Substantia nigra (tissue), 51 donors: ENCODE measurements at places on chromosomes 7 and 10.
A peak's percentile ranks its signal among the peaks of the same experiment; 100 is the strongest.

DNA sequence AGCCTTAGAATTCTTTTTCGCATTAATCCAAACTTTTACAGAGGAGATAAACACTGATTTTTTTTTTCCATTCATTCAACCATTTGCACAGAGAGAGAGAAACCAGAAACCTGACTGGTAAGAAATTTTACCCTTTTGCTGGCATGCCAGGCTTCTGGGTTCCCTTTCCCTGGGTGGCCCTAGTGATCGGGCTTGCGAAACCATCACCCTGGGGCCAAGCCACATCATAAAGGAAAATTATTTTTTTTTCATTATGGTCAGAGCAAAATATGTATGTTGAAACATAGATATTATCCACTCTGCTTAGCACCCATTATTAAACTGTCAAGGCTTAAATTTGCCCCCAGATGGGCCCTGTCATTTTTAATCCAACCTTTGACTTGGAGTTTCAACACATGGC lies 55.4 kb upstream of the INHBA start:
- DNase-seq = no peak

DNA sequence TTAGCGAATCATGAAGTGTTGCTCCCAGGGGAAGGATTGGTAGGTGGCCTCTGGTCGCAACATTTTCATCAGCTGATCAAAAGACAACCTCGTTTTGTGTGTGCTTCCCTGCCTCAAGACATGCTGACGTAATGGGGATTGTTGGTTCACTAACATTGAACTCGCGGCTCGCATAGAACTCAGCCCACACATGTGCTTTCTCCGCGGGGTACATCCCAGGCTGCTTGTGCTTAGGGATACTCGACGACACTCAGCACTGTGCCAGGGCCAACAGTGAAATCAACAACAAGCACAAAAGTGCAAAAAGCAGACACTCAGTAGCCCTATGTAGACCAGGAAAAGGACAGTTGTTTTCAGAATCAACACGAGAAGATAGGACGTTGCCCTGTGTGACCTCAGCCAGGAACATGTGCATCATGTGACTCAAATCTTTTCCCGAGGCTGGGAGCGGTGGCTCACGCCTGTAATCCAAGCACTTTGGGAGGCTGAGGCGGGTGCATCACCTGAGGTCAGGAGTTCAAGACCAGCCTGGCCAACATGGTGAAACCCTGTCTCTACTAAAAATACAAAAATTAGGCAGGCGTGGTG lies 20.8 kb downstream of the WIPI2 start:
- no peak for DNase-seq

- DNase-seq = no peak
These were observed 101.7 kb upstream of the KLF6 start for GRCh38 chr10:3886641-3887251.

DNA sequence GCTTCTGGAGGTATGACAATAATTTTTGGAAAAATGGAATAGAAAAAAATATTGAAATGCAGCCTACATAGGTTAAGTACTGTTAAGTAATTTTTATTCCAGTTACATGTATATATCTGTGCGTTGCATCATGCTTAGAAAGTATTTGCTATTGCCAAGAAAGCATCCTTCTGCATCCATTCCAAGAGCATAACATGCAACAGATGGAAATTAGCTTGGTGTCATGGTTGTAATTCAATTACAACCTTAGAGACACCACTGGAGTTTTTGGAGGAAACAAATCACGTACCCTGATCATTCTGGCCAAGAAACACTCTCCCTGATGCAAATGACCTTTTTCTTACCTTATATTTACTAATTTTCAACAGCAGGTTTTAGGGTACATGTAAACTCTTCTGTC lies 1.7 kb downstream of the AKR1B1 start:
- DNase-seq = no peak

- DNase-seq = no peak
These were observed 2.0 kb downstream of the MUC12 start for GRCh38 chr7:100971111-100972001.

GRCh38 chr10:118027397-118027796 lies 19.3 kb downstream of the RAB11FIP2 start:
- DNase-seq = no peak

GRCh38 chr7:5395246-5395645 lies 28.4 kb downstream of the TNRC18 start:
- no peak for DNase-seq

DNA sequence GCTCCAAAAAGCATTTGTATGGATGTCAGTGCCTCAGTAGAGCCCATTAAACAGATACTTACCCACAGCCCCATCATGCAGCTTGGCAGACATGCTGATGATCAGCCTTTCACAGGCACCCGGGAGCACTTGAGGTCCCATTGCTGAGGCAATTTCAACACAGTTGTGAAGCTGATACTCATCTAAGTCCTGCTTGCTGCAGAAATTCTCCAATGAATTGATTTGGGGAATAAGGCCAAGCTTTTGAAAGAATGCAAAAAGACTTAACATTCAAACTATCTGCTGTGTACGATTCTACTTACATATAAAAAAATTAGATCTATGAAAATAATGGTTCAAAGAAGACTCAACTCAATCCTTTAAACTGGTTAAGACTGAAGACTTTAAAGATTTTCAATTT lies 60.5 kb downstream of the LAMB4 start:
- no peak for DNase-seq

GRCh38 chr10:107889105-107889504 lies 724.6 kb upstream of the SORCS1 start:
- DNase-seq = no peak

- DNase-seq = no peak
These were observed 565 bp downstream of the ATP5MK start for GRCh38 chr10:103395754-103396066.

- no peak for DNase-seq
These were observed 3.8 kb downstream of the CDK6 start for GRCh38 chr7:92832534-92833023.

- no peak for DNase-seq
These were observed 72.1 kb upstream of the SH2B2 start for GRCh38 chr7:102214477-102215072.

GRCh38 chr7:101538596-101539459 lies 90.3 kb downstream of the MYL10 start:
- no peak for DNase-seq

DNA sequence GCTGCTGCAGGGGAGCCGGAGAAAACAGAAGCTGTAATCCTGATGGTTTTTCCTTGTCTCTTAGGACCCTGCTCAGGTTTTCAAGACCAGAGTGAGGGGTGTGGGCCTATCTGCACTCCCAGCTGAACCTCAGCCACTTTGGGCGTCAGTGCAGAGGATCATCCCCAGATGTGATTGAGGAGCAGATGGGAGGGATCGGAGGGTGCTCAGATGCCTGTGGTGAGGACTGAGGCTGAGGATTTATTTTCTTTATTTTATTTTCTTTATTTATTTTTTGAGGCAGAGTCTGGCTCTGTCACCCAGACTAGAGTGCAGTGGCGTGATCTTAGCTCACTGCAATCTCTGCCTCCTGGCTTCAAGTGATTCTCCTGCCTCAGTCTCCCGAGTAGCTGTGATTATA lies 13.9 kb downstream of the COL26A1 start:
- DNase-seq = no peak

- no peak for DNase-seq
These were observed 73.3 kb downstream of the NRF1 start for GRCh38 chr7:129684777-129685176.

- no peak for DNase-seq
These were observed 122.5 kb upstream of the ANKRD1 start for GRCh38 chr10:91043173-91043910.

DNA sequence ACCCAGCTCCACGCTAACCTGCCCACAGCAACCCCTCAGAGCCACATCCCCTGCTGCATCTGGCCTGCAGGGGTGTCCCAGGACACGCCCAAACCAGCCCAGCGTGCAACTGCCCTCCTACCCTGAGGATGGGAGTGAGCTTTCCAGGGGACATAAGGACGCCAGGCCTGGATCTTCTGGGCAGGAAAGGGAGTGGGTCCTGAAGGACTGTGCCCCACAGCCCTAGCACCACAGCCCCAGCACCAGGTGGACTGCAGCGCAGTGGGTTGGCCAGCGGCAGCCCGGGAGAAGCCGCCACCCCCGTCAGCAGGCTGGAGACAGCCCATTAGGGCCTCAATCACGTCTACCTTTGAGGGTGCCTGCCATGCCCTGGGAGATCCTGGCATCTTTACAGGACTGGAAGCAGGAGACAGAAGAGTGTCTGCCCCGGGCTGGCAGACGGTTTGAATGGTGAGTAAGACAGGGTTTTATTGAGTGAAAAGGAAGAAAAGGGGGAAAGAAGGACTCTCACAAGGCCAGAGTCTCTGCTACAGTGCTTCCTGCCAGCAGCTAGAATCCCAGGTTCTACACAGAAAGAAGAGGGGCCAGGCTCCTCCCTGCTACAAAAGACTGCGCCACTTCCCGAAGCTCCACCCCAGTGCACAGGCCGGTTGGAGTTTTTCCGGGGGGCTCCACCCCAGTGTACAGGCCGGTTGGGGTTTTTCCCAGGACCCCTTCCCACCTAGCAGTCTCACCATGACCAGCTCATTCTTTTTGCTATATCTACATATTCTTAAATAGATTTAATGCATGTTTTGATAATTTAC lies 69.8 kb upstream of the KCTD7 start:
- no peak for DNase-seq

DNA sequence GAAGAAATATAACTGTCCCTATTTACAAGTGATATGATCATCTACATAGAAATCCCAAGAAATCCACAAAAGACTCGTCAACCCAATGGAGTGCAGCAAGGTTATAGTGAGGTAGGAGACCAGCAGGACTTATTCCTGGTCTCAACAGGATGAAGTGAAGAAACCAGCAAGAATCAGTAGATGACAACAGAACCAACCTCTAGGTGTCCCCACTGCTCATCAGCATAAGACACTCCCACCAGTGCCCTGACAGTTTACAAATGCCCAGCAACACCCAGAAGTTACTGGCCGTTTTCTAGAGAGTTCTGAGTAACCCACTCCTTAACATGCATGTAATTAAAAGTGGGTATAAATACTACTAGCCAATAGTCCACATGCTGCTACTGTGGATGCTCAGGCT lies 470.5 kb upstream of the LRRTM3 start:
- no peak for DNase-seq

GRCh38 chr7:90236721-90237289 lies 8.2 kb upstream of the CFAP69 start:
- DNase-seq = no peak

DNA sequence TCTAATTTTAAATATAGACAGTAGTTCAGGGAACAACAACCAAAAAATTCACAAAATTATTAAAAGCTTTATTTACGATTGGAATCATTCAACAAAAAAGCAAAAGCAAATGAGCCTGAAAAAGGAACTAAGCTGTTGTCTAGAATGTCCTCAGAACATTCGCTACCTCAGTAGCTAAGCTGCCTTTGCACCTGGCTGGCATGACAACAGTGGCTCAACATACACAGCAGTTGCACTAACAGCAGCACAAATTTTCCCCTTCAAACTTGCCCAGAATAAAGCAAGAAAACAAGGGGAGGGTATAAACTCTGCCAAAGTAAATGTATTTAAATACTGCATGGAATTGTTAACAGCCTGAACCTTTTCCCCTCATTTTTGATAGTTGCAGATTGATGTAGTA lies 70.4 kb upstream of the GRID1 start:
- DNase-seq = no peak

DNA sequence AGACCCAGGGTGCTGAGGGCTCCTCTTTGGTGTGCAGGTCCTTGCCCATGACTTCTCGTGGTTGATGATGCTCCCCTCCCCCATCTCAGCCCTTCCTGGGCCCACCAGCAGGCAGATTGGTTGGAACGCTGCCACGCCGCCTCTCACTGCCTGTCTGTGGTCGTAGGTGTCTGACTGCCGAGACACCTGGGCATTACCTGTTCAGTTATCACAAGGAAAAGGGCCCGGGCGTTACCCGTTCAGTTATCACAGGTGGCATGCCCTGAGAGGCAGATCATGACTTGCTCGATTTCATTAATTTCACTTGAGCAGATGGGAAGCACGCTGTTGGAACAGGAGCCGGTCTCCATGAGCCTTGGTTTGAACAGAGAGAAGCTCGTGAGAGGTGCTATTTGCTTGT lies 42.5 kb downstream of the TACR2 start:
- no peak for DNase-seq

DNA sequence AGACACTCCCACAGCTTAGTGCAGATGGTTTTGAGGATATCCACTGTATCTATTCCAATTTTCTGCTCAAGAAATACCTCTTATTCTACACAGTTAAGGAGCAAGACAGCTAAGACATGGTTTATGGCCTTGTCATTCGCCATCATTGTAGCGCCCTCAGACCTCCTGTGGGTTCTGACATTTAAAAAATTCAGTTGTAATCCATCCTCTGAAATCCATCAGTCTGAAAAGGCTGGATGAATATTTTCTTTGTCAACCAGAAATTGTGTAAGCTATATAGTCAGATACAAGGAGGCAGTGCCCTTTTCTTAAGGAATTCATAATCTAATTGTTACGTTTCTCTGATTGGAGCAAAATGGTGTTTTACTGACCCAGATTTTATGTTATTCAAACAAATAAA lies 353.6 kb downstream of the GALNT17 start:
- DNase-seq = no peak

DNA sequence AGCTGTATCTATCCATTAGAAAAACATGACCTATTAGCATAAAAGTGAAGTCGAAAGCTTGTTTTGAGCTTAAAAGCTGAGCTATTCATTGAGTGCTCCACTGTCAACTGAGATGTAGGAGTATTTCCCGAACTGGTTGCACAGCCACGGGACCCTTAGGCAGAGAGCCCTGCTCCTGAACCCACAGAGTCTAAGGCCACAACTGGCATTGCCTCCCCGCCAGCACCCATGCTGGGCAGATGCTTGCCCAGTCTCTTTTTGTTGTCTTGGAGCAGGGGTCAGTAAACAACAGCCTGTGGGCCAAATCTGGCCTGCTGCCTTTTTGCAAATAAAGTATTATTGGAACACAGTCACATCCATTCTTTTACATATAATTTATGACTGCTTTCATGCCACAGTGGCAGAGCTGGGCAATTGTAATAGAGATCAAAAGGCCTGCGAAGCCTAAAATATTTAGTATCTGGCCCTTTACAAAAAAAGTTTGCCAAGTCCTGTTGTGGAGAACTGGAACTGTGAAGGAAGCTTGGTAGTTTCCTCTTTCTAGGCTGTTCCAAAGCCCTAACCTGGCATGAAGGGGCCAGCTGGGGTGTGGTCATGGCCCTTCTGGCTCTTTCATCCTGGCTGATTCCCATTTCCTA lies 58.4 kb upstream of the WAPL start:
- peak; percentile 13 for DNase-seq

DNA sequence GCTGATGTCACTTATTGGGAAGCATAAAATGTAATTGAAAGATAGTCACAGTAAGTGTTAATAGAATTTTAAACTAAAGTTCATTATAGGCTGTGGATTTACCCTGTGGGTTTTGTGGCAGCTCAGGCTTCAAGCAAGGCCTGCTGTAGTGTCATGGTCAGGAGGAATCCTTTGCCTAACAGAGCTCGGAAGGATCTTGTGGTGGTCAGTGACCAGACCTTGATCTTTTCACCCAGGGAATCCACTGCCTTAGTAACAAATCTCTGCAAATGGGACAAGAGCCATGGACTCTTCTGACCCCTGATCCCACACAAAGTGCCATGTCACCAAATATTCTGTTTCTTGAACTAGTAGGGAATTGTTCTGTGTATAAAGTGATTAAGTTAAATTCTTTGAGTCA lies 20.6 kb upstream of the HDAC9 start:
- DNase-seq = no peak

- no peak for DNase-seq
These were observed 745.1 kb upstream of the LRRTM3 start for GRCh38 chr10:66180581-66181318.

GRCh38 chr7:118473271-118473670 lies 248.8 kb downstream of the ANKRD7 start:
- DNase-seq = no peak

GRCh38 chr7:70657989-70658632 lies 473.8 kb upstream of the GALNT17 start:
- no peak for DNase-seq

GRCh38 chr7:139753693-139754111 lies 24.1 kb downstream of the HIPK2 start:
- no peak for DNase-seq
